M059J (cell line): ENCODE measurements at places on chromosomes 7 and 10.
A peak's percentile ranks its signal among the peaks of the same experiment; 100 is the strongest.

DNA sequence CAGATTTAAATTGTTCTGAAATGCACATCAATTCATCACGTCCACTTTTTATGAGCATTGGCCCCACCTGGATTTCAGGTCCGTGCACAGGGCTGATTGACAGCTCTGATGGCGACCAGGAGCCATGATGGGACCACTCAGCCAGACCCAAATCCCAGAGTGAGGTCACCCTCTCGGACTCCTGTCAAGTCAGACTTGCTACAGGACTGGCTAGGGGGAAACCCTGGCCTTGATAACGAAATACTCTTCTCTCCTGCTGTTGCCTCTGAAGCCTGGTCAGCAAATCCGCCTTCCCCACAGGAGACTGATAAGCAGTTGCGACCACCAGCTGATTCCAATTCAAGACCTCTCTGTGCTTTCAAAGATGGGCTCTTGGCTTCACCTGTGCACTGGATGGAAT is 76.4 kb downstream of the CARD11 start:
- DNase-seq = no peak

DNA sequence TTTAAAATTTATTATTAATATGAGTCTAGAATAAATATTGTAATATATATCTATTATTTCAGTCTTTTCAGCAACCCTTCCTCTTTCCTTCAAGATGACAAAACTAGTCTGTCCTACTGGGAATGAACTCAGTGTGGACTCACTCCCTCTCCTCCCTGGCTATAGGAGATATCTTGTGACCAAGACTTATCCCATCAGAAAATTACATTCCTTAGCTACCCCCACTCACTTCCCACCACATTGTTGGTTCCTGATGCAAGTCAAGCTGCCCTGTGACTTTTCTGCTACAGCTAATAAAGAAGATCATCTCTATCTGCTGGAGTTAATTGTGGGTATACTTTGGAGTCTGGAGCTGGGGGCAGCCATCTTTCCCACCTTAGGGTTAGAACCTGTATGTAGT is 28.0 kb upstream of the MCU start:
- no peak for DNase-seq

- peak; percentile 38 for DNase-seq
Measured at GRCh38 chr7:113561446-113561845, 357.4 kb downstream of the PPP1R3A start.

- DNase-seq = no peak
Measured at GRCh38 chr7:11737723-11738122, 94.3 kb downstream of the THSD7A start.

GRCh38 chr10:77533887-77534278 is 103.7 kb downstream of the KCNMA1 start:
- peak; percentile 51 for DNase-seq

GRCh38 chr10:45514291-45515270 is 140.6 kb downstream of the ALOX5 start:
- no peak for DNase-seq

DNA sequence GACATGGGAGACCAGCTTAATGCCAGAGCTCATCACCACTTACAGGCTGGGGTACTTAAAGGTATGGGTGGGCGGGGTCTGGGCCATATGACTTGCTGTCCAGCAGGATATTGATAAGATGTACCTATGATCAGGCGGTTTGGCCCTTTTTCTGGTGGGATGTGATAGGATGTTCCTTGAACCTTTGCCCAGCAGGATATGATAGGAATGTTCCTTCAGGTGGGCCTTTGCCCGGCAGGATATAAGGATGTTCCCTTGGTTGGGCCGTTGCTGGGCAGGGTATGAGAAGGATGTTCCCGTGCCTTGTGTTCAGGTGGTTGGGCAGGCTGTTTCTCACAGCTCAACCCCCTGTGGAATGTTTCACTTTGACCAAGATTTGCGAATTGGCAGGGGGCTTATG is 187.2 kb upstream of the CXCL12 start:
- DNase-seq = no peak

DNA sequence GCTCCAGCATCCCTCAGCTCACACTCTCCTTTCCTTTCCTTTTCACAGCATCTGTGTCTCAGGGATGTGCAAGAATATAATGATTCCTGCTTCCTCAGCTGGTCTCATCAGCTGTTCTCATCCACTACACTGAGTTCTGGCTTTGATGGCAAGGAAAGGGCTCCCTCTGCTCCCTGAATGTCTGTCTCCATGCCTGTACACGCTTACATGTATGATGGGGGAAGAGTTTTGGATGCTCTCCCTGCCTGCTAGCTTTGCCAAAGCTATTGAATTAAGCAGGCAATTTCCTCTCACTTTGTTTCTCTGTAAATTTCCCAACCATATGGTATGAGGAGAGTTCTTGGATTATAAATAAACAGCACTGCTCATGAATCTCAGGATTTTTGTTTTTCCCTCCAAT is 254.5 kb downstream of the SORCS3 start:
- no peak for DNase-seq

DNA sequence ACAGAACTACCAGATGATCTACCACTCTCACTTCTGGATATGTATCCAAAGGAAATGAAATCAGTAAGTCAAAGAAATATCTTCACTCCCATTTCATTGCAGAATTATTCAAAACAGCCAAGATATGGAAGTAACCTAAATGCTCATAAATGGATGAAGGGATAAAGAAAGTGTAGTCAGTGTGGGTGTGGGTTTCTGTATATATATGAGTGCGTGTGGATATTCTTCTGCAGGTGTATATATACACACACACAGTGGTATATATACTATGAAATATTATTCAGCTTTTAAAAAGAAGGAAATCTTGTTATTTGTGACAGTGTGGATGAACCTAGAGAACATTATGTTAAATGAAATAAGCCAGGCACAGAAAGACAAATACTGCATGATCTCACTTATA is 48.7 kb downstream of the IMMP2L start:
- no peak for DNase-seq
